AG20443 (cell line): ENCODE measurements at places on chromosomes 5 and 9.
A peak's percentile ranks its signal among the peaks of the same experiment; 100 is the strongest.

DNA sequence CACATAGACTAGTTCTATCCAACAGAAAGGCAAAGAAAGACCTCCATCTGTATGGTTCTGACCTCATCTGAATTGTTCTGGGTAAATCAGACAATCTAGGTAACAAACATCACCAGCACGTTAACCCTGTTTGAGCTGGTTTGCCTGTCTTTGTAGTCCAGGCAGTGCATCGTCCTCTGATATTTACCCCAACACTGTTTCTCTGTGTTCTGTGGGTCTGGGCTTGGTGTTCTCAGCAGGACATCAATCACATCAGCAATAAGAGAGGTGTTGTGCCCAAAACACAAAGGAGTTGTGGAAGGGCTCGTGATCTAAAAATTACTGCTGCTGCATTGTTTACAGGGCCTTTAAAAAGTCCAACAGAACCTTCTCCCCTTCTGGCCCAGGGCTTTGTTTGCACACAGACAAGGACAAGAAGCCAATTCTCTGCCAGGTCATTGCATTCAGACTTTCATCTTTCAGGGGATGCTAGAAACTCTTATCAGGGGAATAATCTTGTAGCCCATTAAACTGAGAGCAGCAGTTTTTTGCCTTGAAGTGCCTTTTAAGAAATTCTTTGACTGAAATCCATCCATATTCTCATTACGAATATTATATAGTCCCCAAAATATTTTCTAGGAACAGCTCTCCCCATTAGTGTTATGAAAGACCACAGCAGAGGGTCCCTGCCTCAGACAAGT lies 30.5 kb upstream of the MAP1B start:
- DNase-seq = no peak

DNA sequence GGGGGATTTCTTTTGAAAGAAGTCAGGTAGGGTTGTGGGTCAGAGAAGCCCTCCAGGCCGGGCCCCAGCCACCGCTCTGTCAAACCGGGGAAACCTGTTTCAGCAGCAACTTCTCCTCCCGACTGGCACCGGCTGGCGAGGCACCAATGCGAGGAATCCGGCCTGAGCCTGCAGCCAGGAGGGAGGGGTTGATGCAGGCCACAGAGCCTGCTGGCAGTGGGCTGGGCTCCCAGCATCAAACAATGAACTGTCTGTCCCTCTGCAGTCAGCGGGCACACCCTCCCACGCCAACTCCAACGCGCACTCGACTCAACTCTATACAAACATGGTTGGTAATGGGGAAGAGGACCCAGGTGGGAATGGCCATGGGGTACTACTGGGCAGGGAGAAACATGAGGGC lies 12.1 kb downstream of the PCDH1 start:
- DNase-seq = no peak

GRCh38 chr5:82111191-82111590 lies 139.4 kb downstream of the ATG10 start:
- no peak for DNase-seq

DNA sequence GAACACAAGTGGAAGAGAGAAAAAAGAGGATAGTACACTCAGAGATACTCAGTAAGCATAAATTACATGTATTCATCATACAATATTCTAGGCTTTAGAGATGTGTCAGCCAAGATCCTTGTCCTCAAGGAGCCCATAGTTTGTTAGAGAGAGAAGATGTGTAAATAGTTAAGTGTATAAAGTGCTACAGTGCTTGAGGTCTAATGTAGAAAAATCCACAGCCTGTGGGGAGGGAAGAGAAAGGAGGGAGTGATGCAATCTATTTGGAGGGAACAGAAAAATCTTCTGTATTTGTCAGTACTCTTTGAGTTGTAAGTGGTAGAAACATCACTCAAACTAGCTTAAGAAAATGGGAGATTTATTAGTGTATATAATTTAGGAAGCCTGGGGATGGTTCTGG lies 81.9 kb downstream of the PALM2AKAP2 start:
- DNase-seq = peak; percentile 25

DNA sequence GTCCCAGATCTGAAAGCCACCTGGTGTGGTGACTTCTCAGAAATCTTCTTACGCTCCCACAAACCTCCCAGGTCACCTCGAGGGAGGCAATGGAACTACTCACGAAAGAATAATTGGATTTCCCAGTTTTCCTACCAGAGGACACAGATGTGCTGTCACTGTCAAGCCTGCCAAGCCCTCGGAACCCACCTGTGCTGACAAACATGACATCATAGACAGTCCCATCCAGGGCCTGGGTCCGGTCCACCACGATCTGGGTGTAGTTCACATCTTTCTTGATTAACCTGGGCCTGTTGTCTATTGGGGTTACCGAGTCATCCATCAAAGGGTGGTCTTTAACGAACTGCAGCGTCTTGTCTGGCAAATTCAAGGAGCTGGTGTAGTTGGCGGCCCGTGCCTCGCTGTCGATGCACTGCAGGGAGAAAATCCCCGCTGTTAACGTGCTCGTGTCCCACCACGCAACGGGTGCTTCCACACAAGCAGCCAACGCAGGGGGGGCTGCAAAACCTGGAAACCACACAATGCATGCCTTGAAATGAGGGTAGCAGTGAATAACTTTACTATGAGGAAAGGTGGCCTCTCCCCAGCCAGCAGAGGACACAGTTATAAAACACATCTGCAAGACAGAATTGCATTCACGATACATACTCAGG lies 69.0 kb downstream of the SECISBP2 start:
- no peak for DNase-seq

DNA sequence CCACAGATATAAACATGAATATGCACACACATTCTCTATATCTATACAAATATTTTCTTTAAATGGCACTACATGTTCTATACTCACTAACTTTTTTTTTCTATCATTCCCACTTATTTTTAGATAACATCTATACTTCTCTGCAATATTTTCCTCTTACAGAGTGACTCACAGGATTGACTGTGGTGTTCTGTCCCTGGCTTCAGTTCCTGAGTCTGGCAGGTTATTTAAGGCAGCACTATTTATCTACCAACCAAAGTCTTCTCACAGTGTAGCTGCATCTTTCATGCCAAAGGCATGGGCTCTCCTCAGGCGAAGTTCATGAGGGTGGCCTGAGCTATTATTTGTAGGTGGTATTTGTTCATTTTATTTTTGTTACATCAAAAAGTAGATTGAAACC lies 409.0 kb downstream of the PRR16 start:
- no peak for DNase-seq

DNA sequence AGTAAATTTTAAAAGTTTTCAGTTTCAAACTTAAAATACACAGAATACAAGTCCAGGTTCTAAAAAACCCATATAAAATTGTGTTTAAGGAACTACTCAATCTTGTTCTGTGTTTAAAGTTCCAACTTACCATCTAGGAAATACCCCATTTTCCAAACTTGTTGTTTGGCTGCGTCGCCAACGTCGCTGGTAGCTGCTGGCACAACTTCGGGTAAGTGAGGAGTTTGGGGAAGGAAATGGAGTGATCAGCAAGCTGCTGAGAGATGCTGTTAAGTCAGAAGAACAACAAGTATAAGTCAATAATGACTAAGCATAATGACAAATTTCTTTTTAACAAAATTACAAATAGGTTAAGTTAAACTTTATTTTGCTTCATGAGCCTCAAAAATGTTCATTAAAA lies 71.3 kb upstream of the RAPGEF6 start:
- DNase-seq = no peak
